Neural progenitor cell (in vitro differentiated cells): ENCODE measurements at places on chromosomes 1 and 21.
A peak's percentile ranks its signal among the peaks of the same experiment; 100 is the strongest.

DNA sequence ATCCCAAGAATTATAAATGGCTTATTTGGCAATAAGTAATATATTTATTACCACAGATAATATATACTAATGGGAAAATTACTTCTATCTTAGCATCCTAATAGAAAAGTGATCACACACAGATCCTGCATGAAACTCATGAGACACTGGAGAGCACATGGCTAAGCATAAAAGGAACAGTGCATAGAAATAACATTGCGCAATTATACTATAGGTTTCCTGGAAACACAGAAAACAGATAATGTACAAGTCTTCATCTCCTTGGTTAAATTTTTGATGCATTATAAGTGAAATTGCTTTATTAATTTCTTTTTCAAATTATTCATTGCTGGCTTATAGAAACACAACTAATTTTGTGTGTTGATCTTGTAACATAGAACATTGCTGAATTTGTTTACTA is 210.4 kb downstream of the USH2A start:
- no peak for DNase-seq

GRCh38 chr1:25744140-25744581 is 55.8 kb upstream of the SELENON start:
- peak; percentile 63 for DNase-seq

GRCh38 chr21:36923270-36923669 is 43.2 kb downstream of the HLCS start:
- DNase-seq, result no peak

DNA sequence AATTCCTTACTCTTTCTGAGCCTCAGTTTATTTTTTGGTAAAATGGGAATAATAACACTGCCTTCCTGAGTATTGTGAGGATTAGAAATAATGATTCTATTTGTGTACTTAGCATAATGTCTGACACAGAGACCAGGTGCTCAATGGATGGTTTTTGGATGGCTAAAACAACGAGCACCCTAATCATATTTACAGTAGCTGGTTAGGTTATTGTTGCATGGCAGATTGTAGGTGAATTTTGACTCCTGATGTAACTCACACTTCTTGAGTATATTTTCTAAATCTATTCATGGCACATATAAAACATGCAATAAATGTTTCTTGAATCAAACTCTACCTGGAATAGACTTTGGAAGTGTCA is 11.9 kb upstream of the DUSP10 start:
- no peak for DNase-seq

DNA sequence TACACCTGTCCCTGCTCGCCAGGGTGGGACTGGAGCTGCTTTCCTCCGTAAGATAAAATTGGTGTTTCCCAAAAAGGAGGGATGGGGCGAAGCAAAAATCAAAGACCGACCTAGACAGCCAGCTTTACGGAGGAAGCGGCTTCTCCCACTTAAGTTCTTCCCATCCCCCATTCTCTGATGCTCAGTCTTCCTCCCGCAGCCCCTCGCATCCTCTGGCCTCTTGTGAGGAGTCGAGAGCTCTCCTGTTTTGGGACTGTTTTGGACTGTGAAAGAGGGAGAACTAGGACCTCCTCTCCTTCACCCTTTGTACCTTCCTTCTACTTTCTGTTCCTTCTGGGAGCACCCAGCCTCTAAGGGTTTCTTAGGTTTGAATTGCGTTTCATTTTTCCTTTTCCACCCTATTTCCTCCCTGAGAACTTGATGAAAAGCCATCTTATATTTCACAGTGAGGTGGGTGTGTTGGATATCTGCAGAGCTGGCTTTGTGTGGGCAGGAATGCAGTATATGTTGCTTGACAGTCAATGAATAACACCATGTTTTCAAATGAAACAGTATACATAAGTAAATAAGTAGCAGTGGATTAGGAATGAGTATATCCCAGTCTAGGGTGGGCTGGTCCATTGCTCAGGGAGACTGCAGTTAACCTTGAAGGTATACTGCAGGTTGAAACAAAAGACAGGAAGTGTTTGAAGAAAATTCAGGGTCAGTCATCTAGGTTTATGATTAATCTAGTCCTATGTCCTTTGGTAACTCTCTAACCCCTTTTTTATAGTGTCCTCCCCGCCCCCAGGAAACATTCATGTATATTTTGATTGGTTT is 848 bp downstream of the CTTNBP2NL start:
- peak; percentile 65 for DNase-seq
